ENCODE measurements at places on chromosomes 3 and 15.

- no peak for DNase-seq
Observed at GRCh38 chr3:15217011-15217671, 11.1 kb downstream of the CAPN7 start.

- DNase-seq, result no peak
Observed at GRCh38 chr3:55611121-55611520, 124.0 kb upstream of the WNT5A start.

GRCh38 chr15:66763186-66764071 lies 61.4 kb downstream of the SMAD6 start:
- DNase-seq, result no peak

- DNase-seq, result no peak
Observed at GRCh38 chr3:184368116-184368515, 6.6 kb downstream of the POLR2H start.
